ENCODE measurements at places on chromosomes 7 and 10.

GRCh38 chr7:111801277-111801676 lies 239.0 kb upstream of the IMMP2L start:
- no peak for DNase-seq

DNA sequence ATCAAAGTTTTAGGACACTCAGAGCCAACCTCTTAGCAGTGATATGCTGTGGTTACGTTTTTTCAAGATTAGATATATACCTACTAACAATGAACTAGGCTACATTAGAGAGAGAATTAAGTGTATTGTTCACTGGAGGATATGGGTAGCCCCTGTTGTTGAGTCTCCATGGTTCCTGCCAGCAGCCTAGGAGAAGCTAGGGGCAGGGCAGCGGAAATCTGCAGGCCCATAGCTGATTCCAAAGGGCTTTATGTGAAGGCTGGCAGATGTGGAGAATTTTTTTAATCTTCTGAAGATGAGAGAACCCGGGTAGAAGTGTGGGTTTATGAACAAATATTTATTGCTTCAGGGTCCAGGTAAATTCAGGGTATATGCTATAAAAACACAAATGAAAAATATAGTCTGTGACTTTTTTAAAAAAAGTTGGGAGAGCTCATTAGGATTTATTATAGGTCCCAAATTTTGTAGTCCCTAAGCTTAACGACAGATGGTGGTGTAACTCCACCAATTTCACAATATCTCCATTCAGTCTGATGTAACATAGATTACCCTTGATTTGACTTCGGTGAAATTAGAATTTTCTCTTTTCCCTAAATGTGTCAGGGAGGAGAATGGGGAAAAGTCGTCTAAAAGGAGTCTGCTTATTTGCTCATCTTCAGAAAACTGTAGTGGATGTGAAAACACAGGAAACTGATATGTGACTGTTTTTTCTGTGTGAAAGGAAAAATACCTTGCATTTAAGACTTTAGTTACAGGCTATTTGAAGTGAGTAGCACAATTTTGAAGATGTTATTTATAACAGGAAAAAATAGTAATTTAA lies 163.0 kb upstream of the PPP1R3A start:
- no peak for DNase-seq

- DNase-seq: peak; percentile 71
These were observed 208.8 kb downstream of the KCNMA1 start for GRCh38 chr10:77428691-77429395.

- no peak for DNase-seq
These were observed 18.6 kb upstream of the RELN start for GRCh38 chr7:104008107-104008506.
